ENCODE measurements at places on chromosomes 1 and 21.

DNA sequence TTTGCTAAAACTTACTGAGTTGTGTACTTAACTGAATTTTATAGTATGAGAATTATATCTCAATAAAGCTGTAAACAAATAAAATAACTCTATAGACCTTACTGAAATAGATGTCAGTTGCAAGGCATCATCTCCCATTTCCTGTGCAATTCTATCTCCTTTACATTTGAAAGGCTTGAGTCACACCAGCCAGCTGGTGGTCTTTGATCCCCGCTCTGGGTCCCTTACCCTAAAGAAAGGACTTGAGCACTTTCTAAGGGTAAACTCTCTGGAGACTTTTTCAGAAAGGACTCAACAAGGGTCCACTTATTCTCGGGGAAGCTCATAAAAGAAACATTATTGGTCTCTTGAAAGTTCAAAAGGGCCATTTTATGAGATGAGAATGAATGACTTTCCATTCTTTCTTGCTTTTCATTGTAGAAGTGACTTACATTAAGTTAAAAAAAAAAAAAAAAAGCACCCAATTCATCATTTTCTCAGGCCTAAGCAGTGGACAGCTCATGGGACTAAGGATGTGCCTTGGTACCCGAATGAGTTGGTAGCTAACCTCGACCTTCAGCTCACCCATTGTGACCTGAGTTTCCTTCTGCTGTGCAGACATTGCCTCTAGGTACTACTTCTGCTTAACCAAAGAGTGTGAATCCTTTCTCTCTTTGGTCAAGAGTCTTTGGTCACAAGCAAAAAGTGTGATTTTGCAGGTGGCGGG, 147.0 kb upstream of the COA6 start:
- DNase-seq = no peak

- no peak for DNase-seq
Observed at GRCh38 chr1:232247669-232248068, 382.3 kb downstream of the SIPA1L2 start.

DNA sequence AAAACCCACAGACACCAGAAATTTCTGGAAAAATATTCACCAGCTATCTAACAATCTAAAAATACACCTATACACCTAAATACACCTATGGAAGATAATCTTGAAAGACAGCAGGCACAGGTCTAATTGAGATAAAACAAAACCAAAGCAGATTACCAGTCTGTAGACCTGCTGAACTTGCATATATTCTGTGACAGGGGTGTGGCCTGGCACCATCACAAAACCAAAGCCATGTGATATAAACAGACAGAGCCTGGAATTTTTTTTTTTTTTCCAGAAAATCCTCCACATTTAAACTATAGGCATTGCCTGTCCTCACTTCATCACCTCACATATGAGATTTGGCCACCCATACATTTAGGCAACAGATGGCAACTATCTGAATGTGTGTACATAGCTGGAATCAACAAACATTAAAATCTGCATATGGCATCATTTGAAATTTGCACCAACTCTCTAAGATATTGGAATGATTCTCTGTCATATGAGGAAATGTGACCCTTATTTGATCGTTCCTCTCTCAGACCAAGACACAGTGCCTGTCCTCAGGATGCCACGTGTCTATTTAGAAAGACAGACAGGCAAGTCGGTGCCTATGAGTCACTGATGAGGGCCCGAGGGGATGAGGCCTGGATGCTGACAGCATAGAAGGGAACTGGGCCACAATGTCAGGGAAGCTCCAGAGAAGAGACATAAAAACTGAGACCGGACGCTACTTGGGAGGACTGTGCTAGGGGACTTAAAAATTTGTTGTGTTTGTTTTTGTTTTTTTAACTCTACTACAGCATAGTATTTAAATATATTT, 32.6 kb downstream of the NMNAT2 start:
- peak; percentile 4 for DNase-seq

DNA sequence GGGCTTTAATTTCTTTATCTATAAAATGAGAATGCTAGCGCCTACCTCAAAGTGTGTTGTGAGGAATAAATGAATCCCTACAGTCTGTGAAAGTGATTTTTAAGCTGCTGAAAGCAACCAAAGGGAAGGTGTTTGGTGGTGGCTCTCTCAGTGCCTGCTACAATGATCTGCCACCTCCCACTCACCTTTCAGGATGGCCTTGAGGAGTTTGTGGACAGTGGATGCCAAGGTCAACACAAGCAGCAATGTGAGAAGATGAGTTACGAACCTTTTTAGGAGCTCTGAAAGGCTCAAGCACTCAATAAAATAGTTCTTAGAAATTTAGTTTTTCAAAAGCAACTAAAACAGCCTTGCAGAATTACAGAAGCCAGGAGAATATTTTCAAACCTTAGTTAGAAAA, 176.6 kb upstream of the DPT start:
- no peak for DNase-seq

DNA sequence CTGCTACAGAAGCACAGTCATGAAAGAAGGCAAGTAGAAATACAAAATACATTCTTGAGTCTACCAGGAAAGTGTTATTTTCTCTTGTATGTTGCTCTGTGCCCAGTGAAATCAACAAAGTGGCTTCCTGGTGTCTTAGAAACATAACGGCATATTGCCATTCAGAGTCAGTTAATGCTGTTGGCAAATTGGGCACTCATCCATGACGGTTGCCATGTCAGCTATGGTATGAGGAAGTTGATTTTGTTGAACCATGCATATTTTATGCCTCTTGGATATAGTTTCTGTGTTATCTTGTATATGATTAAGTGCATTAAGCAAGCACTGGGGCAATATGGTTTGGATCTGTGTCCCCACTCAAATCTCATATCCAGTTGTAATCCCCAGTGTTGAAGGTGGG, 153.1 kb upstream of the CXADR start:
- no peak for DNase-seq

GRCh38 chr21:38743772-38744529, 61.8 kb upstream of the ETS2 start:
- no peak for DNase-seq

GRCh38 chr1:56961426-56961825, 4.4 kb downstream of the C8B start:
- no peak for DNase-seq

DNA sequence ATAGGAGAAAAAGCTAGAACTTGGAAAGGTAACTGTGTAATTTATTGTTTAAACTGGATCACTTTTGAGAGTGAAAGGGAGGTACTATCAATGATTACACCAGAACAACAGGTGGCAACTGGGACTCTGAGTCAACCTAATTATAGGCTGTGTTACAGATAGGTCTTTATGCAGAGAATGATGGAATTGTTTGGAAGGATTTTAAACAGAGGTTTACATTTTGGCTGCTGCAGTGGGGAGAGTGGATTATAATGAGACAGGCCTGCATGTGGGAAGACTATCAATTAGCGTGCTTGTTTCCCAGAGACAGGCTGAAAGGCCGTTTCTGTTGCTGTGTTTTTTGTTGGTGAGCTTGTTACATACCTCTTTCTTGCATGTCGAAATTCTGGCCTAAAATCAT, 432.9 kb downstream of the PLA2G4A start:
- no peak for DNase-seq

- no peak for DNase-seq
Observed at GRCh38 chr1:31923901-31924535, 14.2 kb downstream of the PTP4A2 start.

DNA sequence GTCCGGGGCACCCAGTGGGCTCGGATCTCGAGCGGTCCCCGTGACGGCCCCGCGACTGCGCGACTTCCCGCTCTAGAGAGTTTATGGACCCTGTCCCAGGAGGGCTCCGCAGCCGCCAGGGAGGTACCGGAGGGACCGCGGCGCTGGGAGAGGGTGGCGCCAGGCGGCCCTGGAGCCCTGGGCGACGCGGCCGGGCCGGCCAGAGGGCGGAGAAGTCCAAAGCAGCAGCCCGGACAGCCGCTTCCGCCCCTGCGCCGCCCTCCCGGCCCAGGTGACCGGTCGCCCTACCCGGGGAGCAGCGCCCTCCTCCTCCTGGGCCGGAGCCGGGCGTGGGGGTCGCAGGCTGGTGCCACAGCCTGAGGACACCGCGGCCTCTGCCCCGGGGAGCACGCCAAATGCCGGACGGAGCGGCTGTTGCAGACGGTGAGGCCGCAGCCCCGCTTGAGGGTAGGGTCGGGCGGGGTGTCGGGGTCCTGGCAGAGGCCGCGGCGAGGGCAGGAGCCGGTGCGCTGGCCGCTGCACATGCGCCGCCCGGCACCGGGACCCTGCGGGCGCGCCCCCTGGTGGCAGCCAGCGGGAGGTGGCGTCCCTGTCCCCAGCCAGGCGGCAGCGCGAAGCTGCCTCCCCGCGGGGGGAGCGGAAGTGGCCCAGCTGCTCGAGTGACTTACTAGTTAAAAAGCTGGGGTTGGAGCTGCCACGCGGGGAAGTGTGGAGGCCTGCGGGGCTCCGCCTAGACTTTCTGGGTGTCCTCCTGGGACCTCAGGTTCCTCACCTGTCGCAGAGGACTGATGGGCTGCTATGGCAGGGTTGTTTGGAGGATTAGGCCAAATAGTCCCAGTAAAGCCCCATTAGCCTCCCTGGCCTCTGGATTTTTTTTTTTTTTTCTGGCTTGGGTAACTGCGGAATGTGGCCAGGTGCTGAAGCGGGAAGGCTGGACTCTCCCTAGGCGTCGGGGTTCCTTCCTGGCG, 20.9 kb upstream of the ZNF678 start:
- DNase-seq = peak; percentile 69

DNA sequence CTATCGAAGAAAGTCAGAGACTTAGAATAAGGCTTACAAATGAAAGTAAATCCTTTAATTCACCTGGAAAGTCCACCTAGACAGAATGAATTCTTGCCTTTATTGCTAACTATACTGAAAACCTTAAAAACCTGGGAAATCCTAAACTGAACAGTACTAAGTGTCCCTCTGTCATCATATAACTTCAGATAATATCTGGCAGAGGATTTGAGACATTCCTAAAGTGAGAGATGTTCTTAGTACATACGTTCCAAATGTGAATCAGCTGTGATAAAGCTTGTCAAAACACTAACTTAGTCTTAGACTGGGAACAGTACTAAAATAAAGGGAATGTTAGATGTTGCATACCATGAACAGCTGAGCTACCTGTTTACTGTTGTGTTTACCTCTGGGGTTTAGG, 121.7 kb downstream of the TNFSF18 start:
- peak; percentile 79 for DNase-seq

- no peak for DNase-seq
Observed at GRCh38 chr1:203589171-203589570, 37.5 kb upstream of the ATP2B4 start.

- DNase-seq = no peak
Observed at GRCh38 chr1:175183586-175183985, 9.0 kb downstream of the KIAA0040 start.

DNA sequence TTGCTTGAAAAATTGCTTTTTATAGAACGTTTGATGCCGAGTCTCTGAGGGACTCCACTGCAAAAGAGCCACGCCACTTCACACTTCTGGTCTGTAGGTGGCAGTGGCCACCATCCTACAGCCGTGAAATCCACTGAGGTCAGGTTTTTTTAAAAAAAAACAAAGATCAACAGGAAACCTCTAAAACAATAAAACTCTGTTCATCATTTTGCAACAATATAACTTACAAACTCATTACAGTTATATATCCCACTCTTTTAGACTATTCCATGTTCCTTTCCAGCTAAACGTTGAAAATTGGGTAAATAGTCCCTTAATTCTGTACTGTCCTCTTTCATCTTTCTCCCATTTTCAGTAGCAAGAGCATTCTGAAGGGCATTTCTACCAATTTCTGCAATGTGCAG, 64.6 kb upstream of the FMN2 start:
- DNase-seq = peak; percentile 62

DNA sequence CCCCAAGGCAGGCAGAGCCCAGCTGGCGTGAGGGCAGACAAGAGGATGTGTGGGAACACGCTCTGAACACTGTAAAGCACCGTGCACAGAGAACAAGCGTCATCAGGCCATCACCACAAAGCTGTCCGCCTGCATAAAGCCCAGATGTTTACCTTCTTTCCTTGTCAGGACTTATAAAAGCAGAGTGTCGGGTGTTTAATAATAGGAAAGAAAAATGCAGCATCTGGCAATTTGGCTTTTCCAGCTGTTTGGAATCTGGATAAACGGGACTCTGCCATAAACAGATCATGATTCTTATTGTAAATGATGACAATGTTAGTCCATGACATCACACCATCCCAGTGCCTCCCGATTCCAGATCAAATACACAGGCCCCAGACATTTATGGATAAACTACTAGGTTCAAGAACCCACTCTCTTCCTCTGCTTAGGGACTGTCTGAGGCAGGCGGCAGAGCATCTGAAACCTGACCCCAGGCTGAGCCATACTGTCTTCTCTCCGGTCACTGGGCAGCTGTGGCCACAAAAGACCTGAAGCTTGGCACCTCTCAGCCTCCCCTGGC, 4.2 kb downstream of the GLIS1 start:
- peak; percentile 80 for DNase-seq

DNA sequence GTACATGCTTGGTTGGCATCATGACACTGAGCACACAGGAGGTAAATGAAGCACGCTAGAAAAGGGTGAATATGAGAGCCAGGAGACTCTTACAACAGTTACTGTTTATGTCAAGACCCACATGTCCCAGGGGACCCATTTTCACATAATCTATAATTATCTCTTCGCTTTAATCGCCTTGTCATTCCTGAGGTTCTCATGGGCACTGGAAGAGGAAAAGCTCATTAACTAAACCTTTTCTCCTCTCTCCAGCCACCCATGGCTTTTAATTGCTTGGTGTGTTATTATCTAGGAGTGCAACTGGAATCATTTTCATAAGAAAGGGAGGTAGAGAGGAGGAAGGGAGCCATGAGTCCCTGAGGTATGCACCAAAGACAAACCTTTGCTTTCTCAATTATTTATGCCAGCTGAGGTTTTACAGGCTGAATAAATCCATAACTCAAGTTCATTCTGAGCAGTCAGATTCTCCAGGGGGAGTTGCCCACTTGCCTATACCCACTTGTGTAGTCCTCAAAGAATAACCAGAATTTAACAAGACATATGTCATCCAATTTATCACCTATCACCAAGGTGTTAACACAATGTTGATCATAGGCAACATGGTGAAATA, 77.4 kb downstream of the ACBD6 start:
- DNase-seq = peak; percentile 13

GRCh38 chr1:219587401-219587800, 25.5 kb downstream of the ZC3H11B start:
- DNase-seq = no peak

GRCh38 chr1:214472364-214472763, 79.0 kb downstream of the PTPN14 start:
- DNase-seq = no peak

- peak; percentile 43 for DNase-seq
Observed at GRCh38 chr1:4655674-4656532, 1.5 kb downstream of the AJAP1 start.

GRCh38 chr1:46013581-46013980, 118.8 kb downstream of the PIK3R3 start:
- DNase-seq = peak; percentile 10

DNA sequence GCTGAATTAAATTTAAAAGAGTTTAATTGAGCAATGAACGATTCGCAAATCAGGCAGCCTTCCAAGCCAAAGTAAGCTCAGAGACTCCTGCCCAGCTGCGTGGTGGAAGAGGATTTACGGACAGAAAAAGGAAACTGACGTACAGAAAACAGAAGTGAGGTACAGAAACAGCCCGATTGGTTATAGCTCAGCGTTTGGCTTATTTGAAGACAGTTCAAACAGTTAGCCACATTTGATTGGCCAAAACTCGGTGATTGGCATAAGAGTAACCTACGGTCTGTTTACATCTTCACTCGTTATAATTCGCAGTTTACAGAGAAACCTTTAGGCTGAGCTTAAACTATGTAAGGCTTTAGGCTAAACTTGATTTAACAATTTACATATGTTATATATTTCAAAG, 46.9 kb downstream of the CR1L start:
- peak; percentile 14 for DNase-seq

Measured in fibroblast of mammary gland (primary cell).